Kidney epithelial cell (primary cell): ENCODE measurements at places on chromosomes 6 and 20. TPM values are rescaled to one million over a fixed set of nuclear protein-coding genes. Genes with fewer than 3 reads are reported as not detected.

DNA sequence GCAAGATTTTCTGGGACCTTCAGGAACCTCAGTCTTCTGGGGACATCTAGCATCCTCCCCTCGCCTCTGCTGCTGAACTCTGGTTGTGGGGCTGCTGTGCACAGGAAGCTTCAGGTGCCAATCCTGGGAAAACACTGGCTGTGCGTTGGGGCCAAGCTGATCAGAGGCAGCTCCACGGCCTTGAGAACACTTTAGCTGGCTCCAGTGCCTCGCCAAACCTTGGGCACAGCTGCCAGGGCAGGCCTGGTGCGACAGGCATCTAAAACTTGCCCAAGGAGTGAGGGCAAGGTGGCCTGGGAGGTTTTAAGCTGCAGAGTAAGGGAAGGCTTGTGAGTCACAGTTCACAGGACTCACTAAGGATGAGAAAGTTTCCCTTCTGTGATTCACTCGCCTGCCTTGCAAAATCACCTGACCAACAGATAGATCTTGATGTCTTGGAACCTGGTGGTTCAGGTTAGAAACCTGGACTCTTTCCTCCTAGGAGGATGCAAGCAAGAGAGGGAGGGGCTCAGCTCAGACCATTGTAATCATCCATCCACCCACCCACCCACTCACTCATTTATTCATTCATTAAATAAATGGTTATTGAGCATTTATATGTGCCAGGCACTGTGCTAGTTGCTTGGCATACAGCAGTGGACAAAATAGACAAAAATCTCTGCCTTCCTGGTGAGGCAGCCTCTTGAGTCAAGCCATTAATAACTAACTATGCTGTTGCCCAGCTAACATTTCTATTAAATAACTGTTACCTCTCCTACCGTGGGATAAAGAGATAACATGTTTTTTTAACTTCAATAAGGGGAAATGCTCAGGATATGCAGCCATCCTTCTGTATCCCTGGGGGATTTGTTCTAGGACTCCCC, 2.5 kb upstream of the SPATS1 start:
- DNase-seq, result peak; percentile 83

DNA sequence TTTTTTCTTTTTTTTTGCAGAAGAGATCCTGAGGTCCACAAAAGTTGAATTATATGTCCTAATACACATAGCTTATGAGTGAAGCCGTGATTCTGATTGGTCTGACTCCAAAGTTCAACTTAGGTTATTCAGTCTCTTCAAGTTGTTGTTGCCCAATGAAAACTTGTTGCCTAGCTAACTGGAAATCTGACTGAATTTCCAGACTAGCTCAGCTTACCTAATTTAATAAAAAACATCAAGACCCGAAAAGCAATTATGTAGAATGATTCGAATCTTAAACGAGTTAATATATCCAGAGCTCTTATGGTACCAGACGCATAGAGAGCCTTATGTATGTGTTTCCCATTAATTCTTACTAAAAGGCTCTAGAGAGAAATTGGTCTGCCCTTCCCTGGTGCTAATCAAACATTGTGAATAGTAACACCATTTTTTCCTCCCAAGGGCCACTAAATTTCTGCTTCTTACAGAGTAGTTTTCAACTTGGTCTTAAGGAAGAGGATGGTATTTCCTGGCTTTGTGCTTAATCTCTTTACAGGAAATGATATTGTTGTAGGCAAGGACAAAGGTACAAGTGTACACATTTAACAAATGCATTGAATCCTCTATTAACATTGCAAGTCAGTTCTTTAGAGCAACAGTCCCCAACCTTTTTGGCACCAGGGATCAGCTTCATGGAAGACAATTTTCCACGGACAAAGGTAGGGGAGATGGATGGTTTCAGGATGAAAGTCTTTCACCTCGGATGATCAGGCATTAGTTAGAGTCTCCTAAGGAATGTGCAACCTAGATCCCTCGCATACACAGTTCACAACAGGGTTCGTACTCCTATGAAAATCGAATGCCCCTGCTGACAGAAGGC, 107.9 kb downstream of the TSHZ2 start:
- DNase-seq, result no peak

DNA sequence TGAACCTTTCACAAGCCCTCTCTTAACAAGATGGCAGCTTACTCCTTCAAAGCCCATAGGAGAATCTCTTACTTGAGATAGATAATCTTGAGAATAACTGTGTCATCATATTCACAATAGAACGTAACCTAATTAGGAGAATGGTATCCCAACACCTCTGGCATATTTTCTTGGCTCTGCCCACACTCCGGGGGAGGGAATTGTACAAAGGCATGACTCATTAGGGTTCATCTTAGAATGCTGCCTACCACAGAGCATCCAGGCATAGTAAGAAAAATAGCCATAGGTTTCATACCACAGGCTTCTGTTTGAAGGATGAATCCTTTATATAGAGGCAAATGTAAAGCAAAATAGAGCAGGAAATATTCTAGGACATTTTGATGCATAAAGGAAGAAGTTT, 1100.6 kb upstream of the CITED2 start:
- peak; percentile 37 for DNase-seq

- DNase-seq, result no peak
These were observed 63.8 kb downstream of the MBOAT1 start for GRCh38 chr6:20148433-20148832.

GRCh38 chr20:37941992-37942391, 39.1 kb downstream of the VSTM2L start:
- DNase-seq, result no peak

- DNase-seq, result no peak
These were observed 981.0 kb upstream of the CITED2 start for GRCh38 chr6:140355476-140355875.

- no peak for DNase-seq
These were observed 6.1 kb upstream of the RPL7L1 start for GRCh38 chr6:42873313-42873712.

DNA sequence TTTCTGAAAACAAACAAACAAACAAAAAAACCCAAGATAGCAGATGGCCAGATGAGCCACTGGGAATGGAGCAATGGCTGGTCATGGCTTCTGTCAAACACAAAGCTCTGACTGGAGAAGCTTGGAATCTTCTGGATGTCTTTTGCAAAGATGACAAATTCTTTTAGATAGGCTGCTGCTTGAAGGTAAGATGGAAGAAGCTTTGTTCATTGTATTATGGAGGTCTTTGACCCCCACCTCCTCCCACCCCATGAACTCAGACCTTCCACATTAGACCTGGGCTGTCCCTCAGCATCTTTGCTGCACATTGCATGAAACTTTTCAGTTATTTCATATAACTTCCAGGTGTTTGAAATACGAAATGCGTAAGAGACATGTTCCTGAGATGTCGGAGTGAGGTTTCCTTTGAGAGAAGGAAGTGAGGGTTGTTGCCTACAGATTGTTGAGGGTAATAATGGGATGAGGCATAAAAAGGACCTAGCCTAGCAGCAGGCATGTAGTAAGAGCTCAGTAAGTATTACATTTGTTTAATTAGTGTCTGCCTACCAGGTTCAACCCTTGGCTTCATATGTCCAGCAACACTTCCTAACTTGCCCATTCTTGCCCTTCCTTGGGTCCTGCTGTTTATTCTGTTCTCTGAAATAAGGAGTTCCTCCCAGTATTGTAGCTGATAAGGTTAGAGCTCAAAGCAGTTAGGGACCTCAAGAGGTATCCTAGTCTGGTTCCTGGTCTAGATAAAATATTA, 51.4 kb upstream of the IER3 start:
- DNase-seq, result no peak

DNA sequence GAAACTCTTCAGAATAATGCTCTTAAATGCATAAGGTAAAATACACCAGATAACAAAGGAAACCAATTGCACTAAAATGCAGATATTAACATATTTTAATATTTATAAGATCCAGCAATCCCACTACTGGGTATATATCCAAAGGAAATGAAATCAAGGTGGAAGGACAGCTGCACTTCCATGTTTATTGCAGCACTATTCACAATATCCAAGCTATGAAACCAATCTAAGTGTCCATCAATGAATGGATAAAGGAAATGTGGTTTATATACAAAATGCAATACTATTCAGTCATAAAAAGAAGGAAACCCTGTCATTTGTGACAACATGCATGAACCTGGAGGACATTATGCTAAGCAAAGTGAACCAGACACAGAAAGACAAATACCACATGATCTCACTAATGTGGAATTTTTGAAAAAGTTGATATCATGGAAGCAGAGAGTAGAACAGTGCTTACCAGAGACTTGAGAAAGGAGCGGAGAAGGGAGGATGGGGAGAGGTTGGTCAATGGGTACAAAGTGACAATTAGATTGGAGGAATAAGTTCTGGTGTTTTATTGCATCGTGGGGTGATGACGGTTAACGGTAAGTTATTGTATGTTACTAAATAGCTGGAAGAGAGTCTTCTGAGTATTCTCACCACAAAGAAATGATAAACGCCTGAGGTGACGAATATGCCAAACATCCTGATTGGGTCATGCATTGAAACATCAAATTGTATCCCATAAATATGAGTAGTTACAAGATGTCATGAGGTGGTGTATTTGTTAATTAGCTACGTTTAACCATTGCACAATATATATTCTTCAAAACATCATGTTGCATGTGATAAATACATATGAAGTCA, 37.9 kb upstream of the RNF24 start:
- no peak for DNase-seq

The CRISP2 gene
- total RNA-seq, result not detected in 2 replicates

The SLA2 gene
- total RNA-seq, result 0.08 TPM in 1 of 2 replicates, not detected in the other

The DEFB124 gene
- not detected in 2 replicates for total RNA-seq
